Glutamatergic neuron (in vitro differentiated cells): ENCODE measurements at places on chromosomes 3 and 15.

GRCh38 chr15:63344731-63345390, 36.8 kb downstream of the CA12 start:
- no peak for DNase-seq

DNA sequence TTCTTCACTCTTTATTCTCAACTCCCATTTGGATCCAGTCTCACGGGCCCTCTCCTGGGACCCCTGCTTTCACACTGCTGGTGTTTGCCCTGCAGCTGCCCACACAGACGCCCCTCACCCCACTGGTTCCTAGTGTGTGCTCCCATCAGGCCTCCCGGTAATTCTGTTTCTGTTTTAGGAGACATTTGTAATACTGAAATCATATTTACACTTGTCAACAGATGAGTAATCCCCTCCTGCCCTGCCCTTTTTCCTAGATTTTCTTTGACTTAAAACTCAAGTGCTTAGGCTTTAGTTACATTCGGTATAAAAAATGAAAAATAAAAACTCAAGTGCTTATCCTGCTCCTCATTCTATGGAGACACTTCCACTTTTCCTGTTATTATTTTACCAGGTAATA, 18.4 kb upstream of the ABTB1 start:
- no peak for DNase-seq

- no peak for DNase-seq
Observed at GRCh38 chr3:193656445-193656844, 63.4 kb downstream of the OPA1 start.

DNA sequence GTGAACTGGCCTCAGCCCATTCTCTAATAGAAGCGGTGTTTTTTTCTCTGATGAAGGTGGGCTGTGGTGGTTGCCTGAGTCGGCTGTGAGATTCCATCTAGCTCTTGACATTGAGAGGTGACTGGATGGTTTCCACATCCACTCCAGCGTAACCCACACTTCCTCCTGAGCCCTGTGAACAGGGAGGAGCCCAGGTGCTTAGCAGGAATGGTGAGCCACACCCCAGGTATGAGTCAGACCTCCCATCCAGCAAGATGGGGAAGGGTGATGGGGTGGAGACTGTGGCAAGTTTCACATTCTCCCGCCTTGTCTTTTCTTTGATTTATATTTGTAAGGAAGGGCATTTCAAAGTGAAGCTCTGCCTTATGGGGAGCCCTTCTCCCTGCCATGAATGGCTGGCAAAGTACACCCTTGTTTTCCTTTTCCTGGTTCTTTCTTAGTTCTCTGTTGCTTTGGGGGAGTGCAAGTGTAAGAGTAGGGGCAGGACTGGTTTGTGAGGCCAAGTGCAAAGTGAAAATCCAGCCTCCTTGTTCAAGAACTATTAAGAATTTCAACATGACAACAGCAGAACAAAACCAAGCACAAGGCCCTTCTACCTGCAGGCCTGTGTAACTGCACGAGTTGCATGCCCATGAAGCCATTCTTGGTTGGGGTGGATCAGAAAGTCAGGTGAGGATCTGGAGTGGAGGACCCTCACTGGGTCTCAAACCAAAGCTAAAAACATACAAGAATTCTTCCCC, 4.6 kb upstream of the TPRG1 start:
- DNase-seq, result no peak

- DNase-seq, result peak; percentile 40
Observed at GRCh38 chr15:88018869-88019641, 237.5 kb downstream of the NTRK3 start.

- DNase-seq, result no peak
Observed at GRCh38 chr15:58087871-58088270, 22.4 kb upstream of the ALDH1A2 start.

DNA sequence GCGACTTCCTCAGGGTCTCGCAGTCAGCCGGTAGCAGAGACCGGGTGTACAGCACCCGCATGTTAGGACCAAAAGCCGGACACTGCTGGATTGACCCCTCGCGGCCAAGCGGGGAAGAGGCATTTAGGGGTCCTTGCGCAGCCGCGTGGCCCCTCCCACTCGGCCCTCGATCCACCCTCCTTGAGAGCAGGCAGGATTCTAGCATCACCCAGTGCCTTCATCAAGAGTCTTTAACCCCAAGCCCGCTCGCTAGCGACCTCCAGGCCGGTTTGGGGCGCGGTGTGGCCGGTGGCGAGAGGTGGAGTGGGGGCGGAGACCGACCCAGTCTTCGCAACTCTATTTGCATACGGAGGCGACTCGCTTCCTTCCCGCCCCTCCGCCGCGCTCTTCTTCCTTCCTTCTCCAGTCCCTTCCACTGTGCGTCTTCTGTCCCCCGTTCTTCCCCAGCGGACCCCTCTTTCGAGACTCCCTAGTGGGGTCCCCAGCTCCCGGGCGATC, at the start of gene ST6GAL1:
ST6GAL1 (plus strand) TSS at position 384 of the 498 bp plus-strand sequence. CDS start 112,178 bp downstream, outside the sequence.
- DNase-seq, result peak; percentile 87

GRCh38 chr3:64454179-64454578, 228.9 kb upstream of the PRICKLE2 start:
- DNase-seq, result no peak

- DNase-seq, result peak; percentile 33
Observed at GRCh38 chr3:57164217-57164656, 916 bp downstream of the IL17RD start.

DNA sequence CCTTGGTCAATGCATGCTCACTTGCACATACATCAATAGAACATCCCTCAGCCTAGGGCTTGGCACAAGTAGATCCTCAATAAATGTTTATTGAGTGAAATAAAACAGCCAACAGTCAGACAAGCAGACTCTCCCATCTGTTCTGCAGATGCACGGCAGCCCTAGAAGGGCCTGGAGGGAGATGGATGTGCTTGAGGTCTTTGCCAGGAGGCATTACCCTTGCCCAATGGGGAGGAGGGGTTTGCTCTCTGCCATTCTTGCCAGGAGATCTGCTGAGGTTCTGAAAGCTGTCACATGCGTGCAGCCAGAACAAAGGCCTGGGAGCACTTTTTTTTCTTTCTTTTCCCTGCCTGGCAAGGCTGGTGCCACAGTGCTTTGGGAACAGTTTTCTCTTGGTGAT, 349.3 kb upstream of the THRB start:
- DNase-seq, result no peak

DNA sequence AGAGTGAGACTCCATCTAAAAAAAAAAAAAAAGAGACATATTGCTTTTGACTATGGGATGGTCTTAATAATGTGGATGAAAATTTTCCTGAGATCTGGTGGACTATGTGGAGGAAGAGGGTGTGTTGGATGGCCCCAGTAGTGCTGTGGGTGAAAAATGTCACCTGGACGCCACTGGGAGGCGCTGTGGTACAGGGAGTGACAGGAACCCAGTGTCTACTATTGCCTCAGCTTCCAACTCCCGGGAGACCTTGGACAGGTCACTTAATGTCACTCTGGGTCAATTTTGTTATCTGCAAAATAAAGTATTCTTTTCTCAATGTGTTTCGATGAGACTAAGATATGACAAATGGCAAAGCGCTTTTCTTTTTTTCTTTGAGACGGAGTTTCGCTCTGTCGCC, 27.7 kb upstream of the DCP1A start:
- DNase-seq, result peak; percentile 89

- no peak for DNase-seq
Observed at GRCh38 chr3:38640661-38641452, 8.6 kb downstream of the SCN5A start.

DNA sequence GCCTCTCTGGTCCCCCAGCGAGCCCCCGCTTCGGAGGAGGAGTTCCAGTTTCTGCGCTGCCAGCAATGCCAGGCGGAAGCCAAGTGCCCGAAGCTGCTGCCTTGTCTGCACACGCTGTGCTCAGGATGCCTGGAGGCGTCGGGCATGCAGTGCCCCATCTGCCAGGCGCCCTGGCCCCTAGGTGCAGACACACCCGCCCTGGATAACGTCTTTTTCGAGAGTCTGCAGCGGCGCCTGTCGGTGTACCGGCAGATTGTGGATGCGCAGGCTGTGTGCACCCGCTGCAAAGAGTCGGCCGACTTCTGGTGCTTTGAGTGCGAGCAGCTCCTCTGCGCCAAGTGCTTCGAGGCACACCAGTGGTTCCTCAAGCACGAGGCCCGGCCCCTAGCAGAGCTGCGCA, 3.5 kb downstream of the PML start:
- no peak for DNase-seq

DNA sequence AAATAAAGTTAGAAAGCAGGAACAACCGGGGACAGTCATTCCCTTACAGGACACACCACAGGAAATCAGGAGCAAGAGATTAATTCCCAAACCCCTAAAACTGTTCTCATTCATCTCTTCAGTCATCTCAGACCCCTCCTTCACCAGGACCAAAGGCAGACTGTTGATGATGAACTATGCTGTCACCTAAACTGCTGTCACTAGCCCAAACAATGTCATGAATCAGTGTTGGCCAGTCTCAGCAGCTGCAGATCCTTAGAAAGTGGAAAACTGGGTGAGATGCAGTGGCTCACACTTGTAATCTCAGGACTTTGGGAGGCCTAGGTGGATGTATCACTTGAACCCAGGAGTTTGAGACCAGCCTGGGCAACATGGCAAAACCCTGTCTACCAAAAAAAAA, 909.6 kb downstream of the ROBO1 start:
- DNase-seq, result no peak

- no peak for DNase-seq
Observed at GRCh38 chr3:125683067-125683829, 88.0 kb upstream of the OSBPL11 start.

- no peak for DNase-seq
Observed at GRCh38 chr15:71256934-71257664, 141.8 kb downstream of the THSD4 start.

GRCh38 chr15:60118626-60119025, 114.5 kb downstream of the FOXB1 start:
- DNase-seq, result no peak

- no peak for DNase-seq
Observed at GRCh38 chr3:46545818-46546630, 20.1 kb downstream of the LRRC2 start.

- no peak for DNase-seq
Observed at GRCh38 chr3:160049988-160050387, 61.4 kb downstream of the IL12A start.

GRCh38 chr15:25905140-25905539, 42.0 kb upstream of the ATP10A start:
- no peak for DNase-seq

DNA sequence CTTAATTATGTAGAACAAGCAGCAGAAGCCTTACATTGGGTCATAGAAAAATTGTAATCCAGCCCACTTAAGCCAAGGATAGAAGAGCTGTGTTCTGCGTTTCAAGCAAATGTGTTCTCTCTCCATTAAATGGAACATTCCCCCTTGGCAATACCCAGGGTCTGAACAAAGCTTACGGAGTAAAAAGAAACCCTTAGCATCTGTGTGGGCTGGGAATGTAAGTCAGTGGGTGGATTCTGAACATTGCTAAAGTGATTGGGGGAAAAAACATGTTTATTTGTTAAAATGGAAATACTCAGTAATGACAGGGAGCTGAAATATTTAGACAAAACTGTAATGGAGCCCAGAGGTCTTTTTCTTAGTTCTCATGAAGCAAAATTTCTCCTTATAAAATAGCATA, 147.4 kb downstream of the DUT start:
- DNase-seq, result no peak

- no peak for DNase-seq
Observed at GRCh38 chr15:36370731-36371112, 208.7 kb upstream of the CDIN1 start.

- no peak for DNase-seq
Observed at GRCh38 chr3:134317106-134317947, 56.9 kb downstream of the AMOTL2 start.
